ENCODE measurements at places on chromosomes 12 and 14. TPM values are rescaled to one million over a fixed set of nuclear protein-coding genes. Genes with fewer than 3 reads are reported as not detected.

SFSWAP gene
- total RNA-seq = 21.7 TPM

LRP1-AS gene
- total RNA-seq = not detected

MAP3K12 gene
- 61.9 TPM for total RNA-seq

SLC25A47 gene
- not detected for total RNA-seq

FGF6 gene
- not detected for total RNA-seq

LRFN5 gene
- total RNA-seq = 4.9 TPM

DYNC1H1 gene
- 725 TPM for total RNA-seq

TMCC3 gene
- total RNA-seq = 0.83 TPM

GUCY2C gene
- total RNA-seq = not detected
